T-helper 1 cell (primary cell): ENCODE measurements at places on chromosomes 5 and 9.

DNA sequence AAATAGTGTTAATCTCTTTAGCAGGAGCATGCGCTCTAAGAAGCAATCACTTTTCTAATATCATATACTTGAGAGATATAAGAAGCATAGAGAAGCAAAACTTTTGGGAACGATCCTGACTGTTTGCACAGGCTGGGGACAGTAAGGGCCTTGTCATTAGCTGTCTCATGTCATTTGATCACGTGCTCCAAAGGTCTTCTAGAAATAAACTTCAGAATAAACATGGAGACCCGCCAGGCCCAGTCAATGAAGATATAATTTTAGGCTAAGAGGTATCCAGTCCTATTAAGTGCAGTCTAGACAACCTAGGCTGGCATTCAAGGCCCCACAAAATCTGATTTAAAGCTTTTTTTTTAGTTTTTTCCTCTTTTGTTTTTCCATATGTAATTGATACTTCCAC is 111.0 kb upstream of the APC start:
- no peak for DNase-seq

GRCh38 chr9:107927276-107927675 is 437.7 kb upstream of the KLF4 start:
- no peak for DNase-seq

DNA sequence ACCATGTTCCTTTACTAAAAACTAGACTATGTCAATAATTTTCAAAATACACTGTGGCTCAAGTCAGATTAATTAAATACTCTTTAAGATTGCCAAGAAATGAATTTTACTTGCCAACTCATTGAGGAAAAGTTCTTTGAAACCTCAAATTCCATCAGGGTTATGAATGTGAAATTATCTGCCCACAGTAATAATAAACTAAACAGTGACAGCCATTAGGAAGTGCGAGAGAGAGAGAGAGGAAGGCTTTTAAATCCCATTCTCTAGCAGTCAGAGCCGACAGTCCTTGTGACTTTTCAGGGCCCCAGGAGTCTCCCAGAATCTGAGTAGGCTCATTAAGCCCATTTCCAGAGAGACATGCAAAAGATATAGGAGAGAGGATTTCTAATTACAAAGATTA is 236.1 kb downstream of the MARCHF11 start:
- no peak for DNase-seq

- DNase-seq = no peak
Measured at GRCh38 chr5:158868546-158868945, 231.2 kb downstream of the EBF1 start.

- no peak for DNase-seq
Measured at GRCh38 chr5:142309747-142310318, 15.0 kb downstream of the SPRY4 start.

- DNase-seq = no peak
Measured at GRCh38 chr5:129120158-129120581, 25.6 kb downstream of the ISOC1 start.

GRCh38 chr9:134222018-134222573 is 57.7 kb upstream of the RNU6ATAC start:
- no peak for DNase-seq

DNA sequence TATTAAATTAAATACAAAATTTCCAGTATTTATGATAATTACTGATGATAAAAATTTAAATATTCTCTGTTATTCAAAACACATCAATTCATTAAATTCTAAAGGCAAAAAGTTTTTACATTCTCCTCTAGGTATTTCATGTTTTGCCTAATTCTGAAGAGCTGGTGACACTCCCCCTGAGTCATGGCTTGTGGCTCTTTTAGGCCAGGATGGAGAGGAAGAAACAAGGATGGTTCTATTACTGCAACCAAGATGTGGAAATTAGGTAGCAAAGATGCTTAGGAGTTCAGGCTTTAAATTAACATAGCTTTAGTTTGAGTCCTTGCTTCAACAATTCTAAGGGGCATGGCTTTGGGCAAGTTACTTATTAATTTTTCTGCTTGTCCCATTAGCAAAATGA is 1295.8 kb downstream of the EFNA5 start:
- DNase-seq = no peak

- DNase-seq = no peak
Measured at GRCh38 chr5:43121913-43122484, 1.3 kb downstream of the ZNF131 start.

GRCh38 chr9:4225291-4226028 is 74.4 kb downstream of the GLIS3 start:
- no peak for DNase-seq

GRCh38 chr9:105233873-105234272 is 10.6 kb upstream of the SLC44A1 start:
- DNase-seq = no peak

- DNase-seq = no peak
Measured at GRCh38 chr9:98978231-98978681, 34.5 kb downstream of the COL15A1 start.

GRCh38 chr9:125650271-125650737 is 56.7 kb downstream of the MAPKAP1 start:
- DNase-seq = no peak

DNA sequence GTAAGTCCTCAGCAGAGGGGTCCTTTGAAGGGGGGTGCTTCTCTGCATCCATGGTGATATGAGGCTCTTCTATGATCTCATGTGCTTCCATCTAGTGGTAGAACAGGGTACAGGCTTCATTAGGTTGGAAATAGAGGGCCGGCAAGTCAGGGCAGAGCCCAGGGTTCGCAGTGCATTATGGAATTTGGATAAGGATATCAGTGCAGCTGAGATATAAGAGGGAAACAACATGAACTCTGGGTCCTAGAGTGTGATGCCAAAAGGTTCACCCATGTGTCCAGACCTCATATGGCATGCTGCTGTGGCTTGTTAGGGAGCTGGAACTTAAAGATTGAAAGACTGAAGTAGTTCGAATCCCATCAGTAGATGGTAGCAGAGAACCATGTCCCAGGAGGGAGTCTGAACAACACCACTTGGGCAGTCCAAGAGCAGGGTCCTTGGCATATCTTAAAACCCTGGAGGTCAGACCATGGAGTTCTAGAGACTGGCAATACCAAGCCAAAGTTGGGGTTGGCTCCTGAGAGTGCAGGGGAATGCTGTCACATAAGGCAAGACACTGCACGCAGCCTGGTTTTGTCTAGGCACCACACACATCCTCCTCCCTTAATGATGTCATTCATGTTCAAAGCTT is 2.3 kb downstream of the FAM221B start:
- no peak for DNase-seq

GRCh38 chr5:41878643-41879478 is 8.6 kb upstream of the OXCT1 start:
- DNase-seq = no peak

- DNase-seq = no peak
Measured at GRCh38 chr5:150285114-150285513, 4.5 kb downstream of the CAMK2A start.

DNA sequence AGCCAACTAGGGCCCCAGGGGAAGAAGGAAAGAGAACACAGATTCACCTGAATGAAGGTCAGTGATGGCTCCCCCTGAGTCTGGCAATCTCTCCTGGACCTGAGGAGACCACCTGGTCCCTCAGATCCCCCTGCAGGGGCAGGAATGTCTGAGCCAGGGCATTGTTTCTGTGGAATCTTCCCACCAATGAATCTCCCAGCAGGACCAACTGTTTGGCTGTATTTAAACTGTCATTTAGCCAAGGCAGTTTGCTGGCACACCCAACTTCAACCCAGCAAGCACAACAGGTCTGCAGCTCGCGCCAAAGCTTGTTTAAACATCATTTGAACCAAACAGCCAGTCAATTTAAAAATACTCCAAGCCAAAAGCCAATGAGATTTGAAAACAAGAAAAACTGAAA is 92.6 kb downstream of the SH3TC2 start:
- no peak for DNase-seq

- DNase-seq = no peak
Measured at GRCh38 chr5:88544671-88545070, 276.0 kb upstream of the TMEM161B start.

- no peak for DNase-seq
Measured at GRCh38 chr9:109593612-109594011, 95.5 kb upstream of the PTPN3 start.

DNA sequence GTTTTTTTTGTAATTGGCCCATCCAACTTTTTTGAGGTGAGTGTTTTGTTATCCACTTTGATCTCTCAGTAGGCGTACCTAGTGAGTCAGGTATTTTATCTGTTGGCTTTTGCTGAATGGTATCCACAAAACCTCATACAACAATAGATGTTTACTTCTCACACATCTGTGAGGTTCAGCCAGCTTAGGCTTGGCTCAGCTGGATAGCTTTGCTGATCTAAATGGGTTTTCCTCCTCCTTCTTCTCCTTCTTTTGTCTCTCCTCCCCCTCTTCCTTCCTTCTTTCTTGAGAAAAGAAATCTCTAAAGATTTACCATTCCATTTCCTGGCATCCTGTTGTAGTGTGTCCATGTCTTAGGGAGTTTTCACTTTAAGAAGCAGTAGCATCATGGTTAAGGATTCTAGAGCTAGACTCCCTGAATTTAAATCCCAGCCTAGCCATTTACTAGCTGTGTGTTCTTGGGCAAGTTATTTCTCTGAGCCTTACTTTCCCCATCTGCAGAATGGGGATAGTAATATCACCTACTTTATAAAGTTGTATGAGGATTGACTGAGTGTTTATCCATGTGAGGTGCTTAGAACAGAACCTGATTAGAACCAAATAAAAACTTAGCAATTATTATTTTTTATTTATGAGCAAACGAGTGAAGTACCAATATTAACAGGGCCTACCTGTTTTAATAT is 126.3 kb downstream of the ARHGAP26 start:
- no peak for DNase-seq

DNA sequence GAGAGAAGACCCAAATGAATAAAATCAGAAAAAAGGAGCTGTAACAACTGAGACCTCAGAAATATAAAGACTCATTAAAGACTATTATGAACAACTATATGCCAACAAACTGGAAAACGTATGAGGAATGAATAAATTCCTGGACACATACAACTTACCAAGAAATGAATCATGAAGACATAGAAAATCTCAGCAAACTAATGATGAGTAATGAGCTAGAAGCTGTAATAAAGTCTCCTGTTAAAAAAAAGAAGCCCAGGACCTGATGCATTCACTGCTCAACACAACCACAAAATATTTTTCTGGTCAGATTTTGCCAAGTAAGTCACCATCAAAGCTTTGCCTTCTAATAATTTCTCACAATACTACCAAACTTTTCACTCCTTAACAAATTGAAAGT is 666.7 kb downstream of the LRRC70 start:
- no peak for DNase-seq

- no peak for DNase-seq
Measured at GRCh38 chr9:135950135-135950682, 11.0 kb downstream of the UBAC1 start.

GRCh38 chr9:4415281-4415680 is 75.0 kb upstream of the SLC1A1 start:
- DNase-seq = no peak

GRCh38 chr5:143758015-143758414 is 53.9 kb upstream of the HMHB1 start:
- no peak for DNase-seq

DNA sequence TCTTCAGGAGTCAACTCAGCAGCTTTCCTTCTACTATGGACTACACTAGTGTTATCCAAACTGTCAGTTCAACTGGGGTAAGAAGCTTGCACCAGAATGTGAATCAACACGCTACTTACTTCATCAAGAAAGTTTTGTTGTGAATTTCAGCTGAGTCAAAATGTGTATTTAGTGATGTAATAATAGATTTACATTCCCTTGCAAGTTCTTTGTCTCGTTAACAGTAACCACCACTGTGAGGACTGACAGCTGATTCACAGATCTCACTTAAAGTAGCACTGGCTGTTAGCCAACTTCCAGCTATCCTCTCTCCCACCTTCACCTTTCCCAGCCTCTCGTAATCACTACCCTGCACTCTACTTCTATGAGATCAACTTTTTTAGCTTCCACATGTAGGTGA is 445.3 kb downstream of the NTRK2 start:
- no peak for DNase-seq

GRCh38 chr5:124262470-124262869 is 484.0 kb downstream of the ZNF608 start:
- no peak for DNase-seq

DNA sequence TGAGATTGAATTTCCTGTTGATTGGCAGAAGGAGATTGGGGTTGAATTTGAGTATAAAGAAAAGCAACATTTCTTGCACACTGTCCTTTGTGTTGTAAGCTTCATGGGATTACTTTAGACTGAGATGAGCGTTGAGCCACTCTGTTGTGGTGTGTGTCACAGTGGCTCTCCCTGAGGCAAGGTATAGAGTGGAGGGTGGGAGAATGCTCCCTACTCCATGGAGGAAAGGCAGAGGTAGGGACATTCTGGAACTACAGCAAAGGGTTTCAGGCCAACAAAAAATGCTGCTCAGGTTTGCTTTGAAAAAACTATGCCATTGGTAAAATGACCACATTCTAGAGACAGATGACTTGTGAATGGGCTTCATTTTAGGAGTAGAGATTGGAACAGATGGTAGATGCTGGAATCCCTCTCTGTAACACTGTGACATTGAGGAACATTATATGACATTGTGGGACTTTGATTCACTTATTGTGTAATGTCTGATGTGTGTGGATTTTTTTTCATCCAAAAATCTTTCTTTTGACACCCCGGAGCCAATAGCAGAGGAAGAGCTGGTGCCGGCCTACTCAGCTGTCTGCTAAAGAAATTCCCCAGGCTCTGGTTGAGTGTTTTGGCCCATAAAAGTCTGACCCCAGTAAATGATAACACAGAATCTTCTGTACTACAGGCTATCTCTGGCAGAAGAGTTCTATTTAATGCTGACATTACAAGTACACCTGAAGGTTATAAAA is 6.2 kb upstream of the CEP120 start:
- DNase-seq = no peak

- DNase-seq = no peak
Measured at GRCh38 chr5:6467591-6467990, 18.9 kb downstream of the UBE2QL1 start.

DNA sequence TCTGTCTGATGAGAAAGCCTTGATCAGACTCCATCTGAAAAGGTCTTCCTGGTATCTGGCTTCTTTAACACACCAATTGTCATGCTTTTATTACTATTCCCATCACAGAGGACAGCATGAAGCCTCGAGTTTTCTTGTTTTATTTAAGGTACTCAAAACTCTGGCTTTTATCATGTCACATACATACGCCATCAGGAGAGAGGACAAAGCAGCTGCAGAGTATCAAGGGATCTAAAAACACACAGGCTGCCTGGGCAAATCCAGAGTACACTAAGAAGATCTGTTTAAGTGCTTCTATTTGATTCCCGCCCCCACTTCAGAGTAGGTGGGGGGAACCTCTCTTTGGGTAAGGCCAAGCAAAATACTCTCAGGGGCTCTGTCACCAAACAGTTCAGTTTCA is 277.2 kb downstream of the SPOCK1 start:
- no peak for DNase-seq

DNA sequence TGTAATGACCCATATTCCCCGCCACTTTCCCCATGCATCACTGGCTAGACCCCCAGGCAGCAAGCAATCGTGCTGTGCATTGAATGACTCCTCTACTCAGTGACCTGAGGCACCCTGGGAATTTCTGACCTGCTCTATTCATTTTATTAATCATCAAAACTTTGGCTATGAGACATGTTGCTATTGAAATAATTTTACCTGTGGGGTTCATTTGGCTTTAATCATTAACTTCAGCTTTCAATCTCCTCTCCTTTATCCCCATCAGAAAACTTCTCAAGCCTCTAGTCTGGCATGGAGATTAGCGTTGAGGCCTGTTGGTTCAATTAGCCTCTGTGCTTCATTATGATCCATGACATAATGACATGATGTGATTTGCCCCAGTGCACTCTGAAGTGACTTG is 429.0 kb downstream of the ZNF608 start:
- DNase-seq = no peak
